ENCODE measurements at places on chromosomes 16 and 17. TPM values are rescaled to one million over a fixed set of nuclear protein-coding genes. Genes with fewer than 3 reads are reported as not detected.

CLDN7 gene
- polyA plus RNA-seq = 58.4 TPM

WIPI1 gene
- polyA plus RNA-seq = 36.2 TPM

KRTAP4-6 gene
- not detected for polyA plus RNA-seq

MYH1 gene
- polyA plus RNA-seq = 0.06 TPM

ZNF469 gene
- 1.7 TPM for polyA plus RNA-seq

TBC1D26 gene
- 1.8 TPM for polyA plus RNA-seq

DNA sequence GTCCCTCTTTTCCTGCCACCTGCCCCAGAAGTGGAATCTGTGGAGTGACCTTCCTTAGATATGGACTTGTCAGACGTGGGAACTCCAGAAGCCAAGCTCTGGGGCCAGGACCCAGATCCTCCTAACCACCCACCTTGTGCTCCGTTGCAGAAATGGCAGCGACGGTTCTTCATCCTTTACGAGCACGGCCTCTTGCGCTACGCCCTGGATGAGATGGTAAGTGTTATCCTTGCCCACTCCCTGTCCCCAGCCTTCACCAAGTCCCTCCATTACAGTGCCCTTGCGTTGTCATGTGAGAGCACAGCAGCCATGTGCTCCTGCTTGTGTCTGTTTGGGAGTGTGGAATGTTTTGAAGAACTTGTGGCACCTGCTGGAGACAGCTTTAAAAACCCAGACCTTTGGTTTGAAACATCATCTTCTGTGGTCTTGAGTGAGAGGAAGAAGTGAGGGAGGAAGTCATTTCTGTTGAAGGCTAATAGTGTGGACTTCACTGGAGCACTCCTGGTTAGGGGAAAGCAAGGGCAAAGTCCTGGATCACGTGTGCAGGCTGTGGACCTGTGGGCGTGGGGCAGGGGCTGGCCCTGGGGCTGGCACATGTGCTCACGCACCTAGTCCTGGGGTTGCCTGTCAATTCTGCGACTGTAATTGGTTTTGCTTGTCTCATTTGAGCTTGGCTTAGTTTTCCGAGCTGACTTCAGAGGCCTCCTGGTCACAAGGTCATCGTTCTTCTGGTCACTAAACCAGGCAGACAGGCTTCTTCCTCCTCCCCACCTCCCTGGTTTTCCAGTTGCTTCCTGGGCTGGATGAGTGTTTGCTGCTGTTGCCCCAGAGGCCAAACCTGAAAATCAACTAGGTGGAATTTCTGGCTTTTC is 35.8 kb downstream of the MPRIP start:
- DNase-seq = no peak

DNA sequence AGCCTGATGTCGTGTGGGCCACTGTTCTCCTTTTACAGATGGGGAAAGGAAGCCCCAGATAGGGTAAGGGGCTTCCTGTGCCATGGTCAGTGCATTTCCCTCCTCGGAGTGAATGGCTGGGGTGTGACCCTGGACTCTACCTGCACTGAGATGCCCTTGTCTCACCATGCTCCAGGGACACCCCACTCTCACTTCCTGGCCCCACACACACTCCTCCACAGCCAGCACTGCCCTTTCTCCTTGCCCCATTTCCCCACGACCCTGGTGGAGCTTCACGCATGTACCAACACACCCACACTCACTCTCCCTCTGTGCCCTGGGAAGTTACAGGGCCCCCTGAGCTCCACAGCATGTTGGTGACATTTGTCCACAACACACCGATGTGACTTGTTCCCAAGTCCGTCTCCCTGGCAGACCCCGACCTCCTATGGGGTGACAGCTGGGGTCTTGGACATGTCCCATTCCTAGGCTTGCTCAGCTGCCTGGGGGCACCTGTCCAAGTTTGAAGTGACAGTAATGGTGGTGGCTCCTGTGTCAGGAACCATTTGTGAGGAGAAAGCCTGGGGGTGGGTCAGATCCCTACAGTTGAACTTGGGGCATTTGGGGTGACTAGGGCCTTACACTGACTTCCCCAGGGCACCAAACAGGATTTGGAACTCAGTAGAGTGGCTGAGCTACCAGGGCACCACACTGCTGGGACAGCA is 47.4 kb downstream of the PECAM1 start:
- no peak for DNase-seq

DNA sequence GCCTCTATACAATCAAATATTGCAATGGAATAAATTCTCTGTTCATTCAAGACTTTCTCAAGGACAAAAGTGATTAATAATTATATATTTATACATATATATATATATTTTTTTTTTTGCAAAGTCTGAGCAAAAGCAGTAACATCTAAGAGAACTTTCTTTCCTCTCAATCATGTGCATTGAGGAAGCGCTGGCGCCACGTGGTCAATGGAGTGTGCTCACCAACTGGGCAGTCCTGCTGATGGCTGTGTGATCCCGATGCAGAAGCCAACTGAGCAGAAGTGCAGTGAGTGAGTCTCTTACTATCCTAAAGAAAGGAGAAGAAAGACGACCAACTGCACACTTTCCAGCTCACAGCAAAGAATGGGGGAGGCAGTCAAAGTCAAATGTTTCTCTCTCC is 37.2 kb upstream of the ULK2 start:
- DNase-seq = no peak

GRCh38 chr17:82786427-82786826 is 34.6 kb downstream of the TBCD start:
- DNase-seq = no peak

DNA sequence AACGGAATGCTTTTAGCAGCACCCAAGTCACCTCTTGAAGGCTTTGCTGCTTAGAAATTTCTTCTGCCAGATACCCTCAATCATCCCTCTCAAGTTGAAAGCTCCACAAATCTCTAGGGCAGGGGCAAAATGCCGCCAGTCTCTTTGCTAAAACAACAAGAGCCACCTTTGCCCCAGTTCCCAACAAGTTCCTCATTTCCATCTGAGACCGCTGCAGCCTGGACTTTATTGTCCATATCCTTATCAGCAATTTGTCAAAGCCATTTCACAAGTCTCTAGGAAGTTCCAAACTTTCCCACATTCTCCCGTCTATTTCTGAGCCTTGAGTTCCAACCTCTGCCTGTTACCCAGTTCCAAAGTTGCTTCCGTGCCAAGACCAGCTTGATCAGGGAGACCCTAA is 27.4 kb downstream of the TMC6 start:
- no peak for DNase-seq

DNA sequence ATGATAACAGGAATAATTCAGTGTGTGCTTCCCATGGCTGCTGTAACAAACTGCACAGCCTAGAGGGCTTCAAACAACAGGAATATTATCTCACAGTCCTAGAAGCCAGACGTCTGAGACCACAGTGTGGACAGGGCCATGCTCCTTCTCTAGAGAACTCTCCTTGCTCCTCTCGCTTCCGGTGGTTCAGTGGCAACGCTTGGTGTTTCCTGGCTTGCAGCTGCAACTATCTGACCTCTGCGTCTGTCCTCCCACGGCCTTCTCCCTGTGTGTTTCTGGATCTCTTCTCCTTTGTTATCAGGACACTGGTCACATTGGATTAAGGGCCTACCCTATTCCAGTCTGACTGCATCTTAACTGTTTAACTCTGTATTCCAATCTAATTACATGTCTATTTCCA is 414.3 kb downstream of the MAF start:
- DNase-seq = no peak

GRCh38 chr16:86869288-86870022 is 291.1 kb downstream of the FOXL1 start:
- no peak for DNase-seq

- DNase-seq = peak; percentile 53
These were observed 18.6 kb downstream of the RAD51C start for GRCh38 chr17:58710948-58711552.

Measured in renal pelvis (tissue), 12 donors.